GM06990 (cell line): ENCODE measurements at places on chromosomes 12 and 14.

- no peak for DNase-seq
These were observed 7.5 kb upstream of the LRP1-AS start for GRCh38 chr12:57154804-57155434.

GRCh38 chr14:70397746-70398145 lies 19.1 kb downstream of the SYNJ2BP start:
- no peak for DNase-seq

DNA sequence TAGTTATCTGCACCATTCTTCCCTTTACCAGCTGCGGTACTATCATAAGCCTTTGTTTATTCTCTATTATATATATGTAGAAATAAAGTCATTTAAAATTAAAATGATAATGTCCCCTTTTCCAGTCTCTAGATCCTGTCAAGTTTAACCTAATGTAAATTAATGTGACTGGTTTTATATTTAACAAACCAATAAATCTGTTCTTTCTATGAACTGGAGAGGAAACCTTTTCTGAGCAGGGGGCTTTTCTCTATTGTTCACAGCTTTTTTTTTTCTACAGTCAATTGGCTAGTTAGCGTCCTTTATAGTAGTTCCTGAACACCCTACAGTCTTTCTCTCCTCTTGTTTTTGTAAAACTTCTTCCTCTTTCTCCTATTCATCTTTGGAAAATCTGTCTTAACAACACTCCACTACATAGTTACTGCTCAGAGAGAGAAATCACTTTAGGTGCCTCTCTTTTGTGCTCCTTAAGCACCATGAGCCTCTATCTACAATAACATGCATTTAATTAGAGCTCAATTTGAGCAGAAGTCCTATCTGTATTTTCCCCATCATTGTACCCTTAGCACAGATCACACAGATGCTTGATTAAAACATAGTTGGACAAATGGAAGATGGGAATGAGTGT lies 332.6 kb upstream of the SYT1 start:
- no peak for DNase-seq

GRCh38 chr14:76883447-76883846 lies 57.2 kb downstream of the LRRC74A start:
- DNase-seq, result no peak

DNA sequence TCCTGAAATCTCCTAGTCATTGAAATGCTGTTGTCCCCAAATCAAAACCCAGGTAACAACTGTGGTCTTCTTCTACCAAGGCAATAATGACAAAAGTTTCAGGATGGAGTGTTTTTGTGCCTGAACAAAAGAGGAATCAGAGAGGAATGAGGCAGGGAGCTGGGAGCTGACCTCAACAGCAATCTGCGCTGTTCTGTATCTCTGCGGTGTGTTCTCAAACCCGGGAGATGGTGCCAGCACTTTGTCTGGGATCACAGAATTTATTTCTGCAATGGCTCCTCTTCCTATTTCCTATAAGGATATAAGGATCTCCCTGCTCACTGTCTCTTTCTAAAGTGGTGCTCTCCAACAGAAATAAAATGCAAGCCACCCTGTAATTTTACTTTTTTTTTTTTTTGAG lies 449 bp upstream of the GLT8D2 start:
- DNase-seq, result no peak
